ENCODE measurements at places on chromosomes 16 and 17.

DNA sequence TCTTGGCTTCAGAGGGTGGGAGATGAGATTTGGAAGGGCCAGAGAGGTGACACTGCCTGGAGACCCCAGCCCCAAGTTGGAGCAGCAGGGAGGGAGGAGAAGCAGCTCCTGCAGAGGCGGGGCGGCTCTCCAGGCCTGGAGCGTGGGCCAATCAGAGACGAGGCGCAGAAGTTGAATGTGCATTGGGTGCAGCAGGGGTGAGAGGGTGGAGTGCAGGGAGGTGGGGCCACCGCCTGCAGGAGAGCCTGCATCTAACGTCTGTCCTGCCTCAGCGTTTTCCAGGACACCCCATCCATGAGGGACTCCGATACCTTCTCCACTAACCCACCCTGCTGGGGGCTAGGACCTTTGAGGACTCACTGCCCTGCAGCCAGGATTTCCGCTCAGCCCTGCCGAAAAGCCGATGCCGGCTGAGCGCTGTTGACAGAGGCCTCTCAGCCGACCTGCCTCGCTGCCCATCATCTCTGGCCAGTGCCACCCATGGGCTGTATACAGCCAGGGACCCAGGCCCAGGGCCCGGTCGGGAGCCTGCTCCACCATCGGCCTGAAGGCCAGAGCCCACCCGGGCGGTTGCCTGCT lies 146.2 kb downstream of the ENGASE start:
- DNase-seq: peak; percentile 86

DNA sequence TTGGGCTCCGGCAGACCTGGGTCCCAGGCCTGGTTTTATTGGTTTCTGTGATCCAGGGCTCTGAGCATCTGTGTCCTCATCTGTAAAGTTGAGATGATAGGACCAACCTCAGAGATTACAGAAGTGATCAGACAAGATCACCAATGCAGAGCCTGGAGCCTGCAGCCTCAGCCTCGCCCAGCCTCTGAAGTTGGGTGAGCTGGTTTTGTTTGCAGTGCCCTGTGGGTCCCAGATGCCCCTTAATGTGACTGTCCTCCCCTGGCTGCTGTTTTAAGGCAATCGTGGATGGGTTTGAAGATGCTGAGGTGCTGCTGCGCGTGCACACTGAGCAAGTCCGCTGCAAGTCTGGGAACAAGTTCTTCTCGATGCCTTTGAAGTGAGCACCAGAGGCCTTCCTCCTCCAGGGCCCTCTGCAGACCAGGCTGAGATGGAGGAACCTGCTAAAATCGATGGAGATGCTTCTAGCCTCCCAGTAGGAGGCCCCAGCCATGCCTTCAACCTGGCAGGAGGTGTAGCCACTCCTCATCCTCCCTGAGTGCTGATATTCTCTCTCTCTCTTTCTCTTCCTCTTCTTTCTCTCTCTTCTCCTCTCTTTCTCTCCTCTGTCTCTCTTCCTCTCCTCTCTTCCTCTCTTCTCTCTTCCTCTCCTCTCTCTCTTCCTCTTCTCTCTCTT lies 5.6 kb upstream of the MMP15 start:
- DNase-seq: no peak

- no peak for DNase-seq
These were observed 2.4 kb upstream of the TMEM204 start for GRCh38 chr16:1530883-1531637.

DNA sequence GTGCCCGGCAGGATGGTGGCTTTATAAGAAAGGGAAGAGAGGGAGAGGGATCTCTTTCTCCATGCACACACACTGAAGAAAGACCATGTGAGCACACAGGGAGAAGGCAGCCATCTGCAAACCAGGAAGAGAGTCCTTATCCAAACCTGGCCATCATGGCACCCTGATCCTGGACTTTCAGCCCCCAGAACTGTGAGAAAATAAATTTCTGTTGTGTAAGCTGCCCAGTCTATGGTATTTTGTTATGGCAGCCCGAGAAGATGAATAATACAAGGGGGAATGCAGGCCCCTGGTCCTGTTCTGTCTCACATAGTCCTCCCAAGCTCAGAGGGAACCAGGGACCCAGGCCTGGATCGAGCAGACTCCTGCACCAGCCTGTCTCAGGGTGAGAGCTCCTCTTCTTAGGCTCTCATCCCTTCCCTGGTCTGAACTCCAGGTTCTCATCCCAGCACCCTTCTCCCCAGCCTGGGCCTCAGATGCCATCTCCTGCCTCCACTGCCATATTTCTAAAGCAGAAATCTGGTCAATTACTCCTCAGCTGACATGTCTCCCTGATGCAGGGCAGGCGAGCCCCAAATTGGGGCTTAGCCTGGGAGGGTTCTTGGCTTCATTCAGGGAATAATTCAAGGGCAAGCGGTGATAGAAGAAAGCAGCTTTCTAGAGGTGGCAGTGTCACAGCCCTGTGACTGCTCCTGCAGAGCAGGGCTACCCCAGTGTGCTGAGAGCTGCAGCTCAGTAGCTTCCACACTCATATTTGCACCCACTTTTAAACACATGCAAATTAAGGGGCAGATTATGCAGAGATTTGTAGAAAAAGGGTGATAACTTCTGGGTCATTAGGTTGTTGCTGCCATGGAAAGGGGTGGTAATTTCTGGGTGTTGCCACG lies 28.8 kb downstream of the IGFBP4 start:
- no peak for DNase-seq

DNA sequence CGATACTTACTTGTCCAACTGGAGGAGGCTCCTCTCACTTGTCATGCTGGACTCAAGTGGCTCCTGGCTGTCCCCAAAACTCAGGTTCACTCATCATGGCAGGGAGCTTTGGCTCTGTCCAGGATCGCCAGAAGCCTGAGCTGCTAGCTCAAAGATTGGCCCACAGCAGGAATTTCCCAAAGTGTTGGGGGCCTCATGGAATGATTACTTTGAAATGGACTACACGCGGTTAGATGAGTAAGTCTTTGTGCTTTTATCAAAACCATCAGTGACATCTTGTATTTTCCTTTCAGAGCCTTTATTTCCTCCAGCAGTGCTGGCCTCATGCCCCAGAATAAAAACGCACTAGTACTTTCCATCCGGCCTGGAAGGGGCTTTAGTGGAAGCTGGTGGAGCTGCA lies 29.2 kb upstream of the PHB1 start:
- no peak for DNase-seq

GRCh38 chr17:55440391-55440790 lies 18.8 kb upstream of the MMD start:
- no peak for DNase-seq

- DNase-seq: peak; percentile 69
These were observed 1.0 kb upstream of the SLC12A4 start for GRCh38 chr16:67969254-67970039.
